ENCODE measurements at places on chromosomes 16 and 17.

DNA sequence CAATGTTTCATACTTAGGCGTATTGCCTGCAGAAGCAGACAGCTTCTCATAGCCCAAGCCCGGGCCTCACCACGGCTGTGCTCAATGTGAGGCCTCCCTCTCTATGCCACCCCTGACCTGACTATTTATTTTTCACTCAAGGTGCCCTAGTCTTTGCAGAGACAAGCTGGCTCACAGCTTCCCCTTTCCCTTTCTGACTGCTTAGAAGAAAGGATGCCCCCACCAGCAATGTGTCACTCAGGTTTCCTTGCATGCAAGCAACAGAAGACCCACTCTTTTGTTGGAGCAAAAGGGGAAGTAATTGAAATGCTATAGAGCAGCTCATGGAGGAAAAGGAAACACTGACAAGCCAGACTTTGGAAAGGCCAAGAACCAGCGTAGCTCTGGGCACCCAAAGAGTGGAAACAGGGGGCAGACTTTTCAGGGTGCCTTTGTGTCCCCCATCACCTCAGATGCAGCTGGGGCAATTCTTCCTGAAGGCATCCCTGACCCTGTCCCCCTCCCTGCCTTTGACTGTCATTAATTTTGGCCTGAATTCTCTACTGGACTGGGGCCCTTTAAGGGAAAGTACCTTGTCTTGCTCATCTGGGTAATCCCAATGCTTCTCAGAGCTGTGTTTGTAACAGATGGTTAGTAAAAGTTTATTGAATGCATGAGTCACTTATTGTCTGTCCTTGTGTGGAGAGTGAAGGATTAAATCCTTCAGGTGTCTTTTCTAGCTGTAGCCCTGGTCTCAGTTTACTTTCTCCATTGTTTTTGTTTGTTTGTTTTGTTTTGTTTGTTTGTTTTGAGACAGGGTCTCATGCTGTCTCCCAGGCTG is 17.8 kb downstream of the RGS9 start:
- no peak for DNase-seq

GRCh38 chr17:71503710-71504465 is 616.9 kb upstream of the SOX9 start:
- no peak for DNase-seq

DNA sequence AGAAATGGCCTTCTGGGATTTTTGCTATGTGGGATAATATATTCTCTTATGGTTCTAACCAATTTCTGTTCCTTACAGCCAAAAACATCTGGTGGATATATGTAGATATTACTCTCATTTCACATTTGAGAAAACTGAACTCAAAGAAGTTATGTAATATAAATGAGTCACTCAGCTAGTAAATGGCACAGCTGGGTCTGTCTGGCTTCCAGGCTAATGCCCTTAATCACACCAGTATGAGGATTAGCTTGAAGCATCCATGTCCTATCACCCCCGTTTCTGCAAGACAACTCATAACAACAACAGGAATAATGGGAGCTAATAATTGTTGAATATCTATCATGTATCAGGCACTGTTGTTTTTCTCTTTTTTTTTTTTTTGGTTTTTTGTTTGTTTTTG is 34.4 kb upstream of the USP7 start:
- no peak for DNase-seq

DNA sequence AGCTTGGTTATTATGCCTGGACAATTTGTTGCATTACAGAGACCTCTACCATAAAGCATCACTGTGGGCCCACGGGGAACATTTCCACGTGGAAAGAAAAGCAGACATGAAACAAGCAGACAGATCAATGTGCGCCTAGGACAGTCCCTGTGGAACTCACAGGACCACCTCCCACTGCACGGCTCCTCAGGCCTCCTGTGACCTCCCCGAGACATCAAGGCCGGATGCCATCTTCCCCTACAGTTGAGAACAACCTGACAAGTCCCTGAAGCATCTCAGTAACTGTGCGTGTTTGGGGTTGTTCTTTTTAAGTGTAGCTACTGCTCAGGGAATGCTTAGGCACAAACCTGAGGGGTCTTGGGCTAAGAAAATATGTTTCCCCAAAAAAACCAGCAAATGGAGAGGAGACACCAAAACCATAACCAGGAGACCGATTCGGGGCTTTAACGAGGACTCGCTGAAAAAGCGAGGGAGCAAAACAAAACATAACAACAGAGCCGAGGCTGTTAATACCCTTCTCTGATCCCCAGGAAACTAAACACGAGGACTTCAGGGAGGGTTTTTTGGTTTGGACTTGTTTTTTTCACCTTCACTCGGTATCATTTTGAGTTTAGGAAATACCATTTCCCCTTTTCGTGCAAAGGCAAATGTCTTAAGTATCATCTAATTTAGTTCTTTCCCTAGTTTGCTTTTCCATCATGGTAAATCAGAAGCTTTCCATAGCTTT is 87.1 kb downstream of the CYTH1 start:
- no peak for DNase-seq

- DNase-seq: no peak
Observed at GRCh38 chr16:88613293-88613692, 25.1 kb upstream of the IL17C start.

- no peak for DNase-seq
Observed at GRCh38 chr17:15952916-15953790, 8.2 kb downstream of the ADORA2B start.

GRCh38 chr16:30740364-30741251 is 7.6 kb upstream of the PHKG2 start:
- no peak for DNase-seq

GRCh38 chr17:34527908-34528470 is 51.4 kb upstream of the TMEM132E start:
- no peak for DNase-seq

Data from chondrocyte (in vitro differentiated cells).